Colonic mucosa (tissue), 4 donors: ENCODE measurements at places on chromosomes 4 and X. TPM values are rescaled to one million over a fixed set of nuclear protein-coding genes. Genes with fewer than 3 reads are reported as not detected.

The PARM1 gene
- 165 TPM for total RNA-seq

The UGT2B11 gene
- total RNA-seq, result not detected

The SPATA4 gene
- not detected for total RNA-seq

DNA sequence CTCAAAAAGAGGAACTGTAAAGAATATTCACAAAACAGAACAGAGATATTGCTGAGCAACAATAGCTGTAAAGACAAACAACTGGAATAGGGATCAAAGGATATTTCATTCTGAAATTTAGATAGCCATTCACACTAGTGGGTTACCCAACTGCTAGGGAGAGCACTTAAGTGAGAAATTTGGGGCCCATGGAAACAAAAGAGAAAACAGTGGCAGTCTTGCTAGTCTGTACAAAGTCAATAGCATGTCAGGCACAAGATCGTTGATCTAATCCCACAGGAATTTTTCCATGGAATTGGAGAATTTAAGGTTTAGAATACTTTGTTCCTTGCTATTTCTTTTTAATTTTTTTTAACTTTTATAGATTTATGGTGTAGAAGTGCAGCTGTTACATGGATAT lies 467.0 kb downstream of the PCDH18 start:
- H3K4me3 ChIP-seq, result no peak overlapping the region
- H3K36me3 ChIP-seq, result no peaks in the 10 kb centered on the region
- no peak overlapping the region for H3K27ac ChIP-seq
- DNase-seq, result no peak
- H3K27me3 ChIP-seq, result no peaks in the 10 kb centered on the region

The S100G gene
- total RNA-seq, result not detected

The ADAMTS3 gene
- total RNA-seq, result 0.15 TPM

GRCh38 chr4:47837094-47837907 lies 566 bp downstream of the CORIN start:
- DNase-seq, result peak; percentile 32
- no peak overlapping the region for H3K27ac ChIP-seq
- no peaks in the 10 kb centered on the region for H3K27me3 ChIP-seq
- H3K4me1 ChIP-seq, result no peaks in the 10 kb centered on the region
- H3K36me3 ChIP-seq, result no peaks in the 10 kb centered on the region

GRCh38 chrX:103573202-103573601 lies 12.1 kb upstream of the TCEAL4 start:
- no peak overlapping the region for H3K4me3 ChIP-seq
- peaks cover 5% of the 10 kb centered on the region for H3K27me3 ChIP-seq
- no peaks in the 10 kb centered on the region for H3K4me1 ChIP-seq
- H3K27ac ChIP-seq, result no peak overlapping the region
- no peak for DNase-seq
- no peaks in the 10 kb centered on the region for H3K36me3 ChIP-seq

The KIAA0232 gene
- 32.8 TPM for total RNA-seq

GRCh38 chrX:7889680-7890079 lies 37.5 kb downstream of the PNPLA4 start:
- no peaks in the 10 kb centered on the region for H3K36me3 ChIP-seq
- no peak overlapping the region for H3K27ac ChIP-seq
- DNase-seq, result no peak
- H3K4me3 ChIP-seq, result no peak overlapping the region

DNA sequence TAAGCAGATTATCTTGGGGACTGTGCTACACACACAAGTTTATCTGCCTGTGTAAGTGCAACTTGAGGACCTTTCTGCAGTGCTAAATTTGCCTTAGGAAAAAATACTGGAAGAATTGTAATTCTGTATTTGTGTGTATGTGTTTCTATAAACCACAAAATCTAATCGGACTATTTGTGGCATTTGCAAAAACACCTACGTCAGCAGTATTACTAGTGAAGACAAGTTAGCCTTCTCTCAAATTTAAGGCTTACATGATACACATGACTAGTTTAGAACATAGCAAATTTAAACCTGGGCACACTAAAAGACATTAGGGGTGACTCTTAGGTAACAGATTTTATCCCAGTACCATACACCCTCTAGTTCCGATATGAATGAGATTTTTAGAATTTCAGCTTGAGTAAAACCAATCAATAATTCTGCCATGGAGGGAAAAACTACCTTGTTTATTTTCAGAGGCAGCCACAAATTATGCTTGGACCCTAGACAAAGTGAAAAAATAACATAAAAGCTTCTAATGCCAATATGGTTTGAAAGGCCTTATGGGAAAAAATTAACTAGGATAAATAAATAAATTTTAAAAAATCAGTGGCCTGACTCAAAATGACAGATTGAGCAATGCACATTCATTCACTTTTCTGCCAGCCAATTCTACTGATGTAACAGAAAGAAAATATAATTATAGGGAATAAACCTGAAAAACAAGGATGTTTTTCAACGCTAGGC lies 176.4 kb downstream of the SNCA start:
- no peaks in the 10 kb centered on the region for H3K4me1 ChIP-seq
- no peak for DNase-seq
- H3K36me3 ChIP-seq, result no peaks in the 10 kb centered on the region
- no peak overlapping the region for H3K4me3 ChIP-seq
- H3K27me3 ChIP-seq, result no peaks in the 10 kb centered on the region

The STOX2 gene
- 2.5 TPM for total RNA-seq

The HERC5 gene
- total RNA-seq, result 0.79 TPM

- H3K4me1 ChIP-seq, result no peaks in the 10 kb centered on the region
- no peak for DNase-seq
- no peak overlapping the region for H3K4me3 ChIP-seq
Measured at GRCh38 chr4:155657169-155657568, 9.5 kb upstream of the GUCY1A1 start.

The CSAG1 gene
- total RNA-seq, result not detected

DNA sequence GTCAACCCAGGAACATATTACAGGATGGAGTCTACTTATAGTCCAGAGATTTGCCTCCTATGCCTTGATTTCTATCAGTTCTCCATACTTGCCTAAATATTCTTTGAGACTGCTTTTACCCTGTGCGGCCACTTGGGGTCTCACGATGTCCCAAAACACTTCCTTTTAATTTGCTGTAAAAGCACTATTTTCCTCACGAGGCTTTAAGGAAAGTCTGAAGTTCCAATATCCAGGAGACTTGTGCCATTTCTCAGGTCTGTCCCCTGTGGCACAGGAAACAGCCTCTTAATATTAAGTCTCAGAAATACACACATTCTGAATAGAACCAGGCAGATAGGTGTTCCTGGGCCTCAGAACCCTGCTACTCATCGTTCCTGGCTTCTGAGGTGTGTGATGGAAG lies 142.9 kb downstream of the TMEM164 start:
- DNase-seq, result no peak
- no peak overlapping the region for H3K27ac ChIP-seq
- no peak overlapping the region for H3K4me3 ChIP-seq
- H3K4me1 ChIP-seq, result no peaks in the 10 kb centered on the region
- H3K36me3 ChIP-seq, result no peaks in the 10 kb centered on the region
- H3K27me3 ChIP-seq, result no peaks in the 10 kb centered on the region

The SLC49A3 gene
- total RNA-seq, result 7.1 TPM
